Substantia nigra (tissue), 51 donors: ENCODE measurements at places on chromosomes 11 and 22.

- no peak for DNase-seq
Observed at GRCh38 chr11:70872955-70873735, 379.2 kb downstream of the SHANK2 start.

DNA sequence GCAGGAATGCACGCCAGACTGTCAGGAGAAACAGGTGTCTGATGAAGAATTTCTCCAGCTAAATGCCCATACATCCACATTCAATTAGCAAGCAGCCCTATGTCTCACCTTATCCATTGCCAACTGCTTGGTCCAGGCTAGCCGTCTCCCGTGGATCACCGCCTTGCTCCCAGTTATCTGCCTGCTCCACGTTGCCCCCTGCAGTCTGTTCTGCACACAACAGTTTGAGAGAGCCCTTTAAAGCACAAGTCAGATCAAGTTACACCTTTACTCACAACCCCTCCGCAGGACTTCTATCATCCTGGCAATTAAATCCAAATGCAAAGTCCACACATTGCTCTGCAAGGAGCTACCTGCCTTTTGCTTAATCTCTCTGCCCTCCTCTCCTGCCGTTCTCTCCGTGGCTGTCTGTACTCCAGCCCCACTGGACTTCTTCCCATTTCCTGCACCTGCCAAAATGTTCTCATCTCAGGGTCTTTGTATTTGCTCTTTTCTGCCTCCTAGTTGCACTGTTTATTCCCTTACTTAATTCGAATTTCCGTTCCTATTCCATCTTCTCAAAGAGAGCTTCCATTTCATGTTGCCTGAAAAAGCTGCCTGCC is 185.3 kb upstream of the LARGE1 start:
- DNase-seq, result peak; percentile 14

DNA sequence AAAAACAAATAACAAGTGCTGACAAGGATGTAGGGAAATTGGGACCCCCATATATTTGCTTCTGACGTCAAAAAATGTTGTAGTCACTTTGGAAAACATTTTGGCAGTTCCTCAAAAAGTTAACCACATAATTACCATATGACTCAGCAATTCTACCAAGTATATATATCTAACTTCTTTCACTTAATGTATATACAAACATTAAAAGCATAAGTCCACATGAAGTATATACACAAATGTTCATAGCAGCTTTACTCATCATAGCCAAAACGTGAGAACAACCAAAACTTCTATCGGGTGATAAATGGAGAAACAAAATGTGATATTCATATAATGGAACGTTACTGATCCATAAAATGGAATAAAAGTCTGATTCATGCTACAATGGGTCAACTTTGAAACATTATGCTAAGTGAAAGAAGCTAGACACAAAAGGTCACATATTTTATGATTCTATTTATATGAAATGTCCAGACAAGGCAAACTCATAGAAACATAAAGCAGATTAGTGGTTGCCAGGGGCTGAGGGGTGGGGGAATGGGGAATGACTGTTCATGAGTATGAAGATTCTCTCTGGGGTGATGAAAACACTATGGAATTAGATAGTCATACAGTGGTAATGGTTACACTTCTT is 48.7 kb upstream of the TEAD1 start:
- DNase-seq, result no peak

GRCh38 chr22:20624161-20624616 is 116.8 kb downstream of the MED15 start:
- no peak for DNase-seq

DNA sequence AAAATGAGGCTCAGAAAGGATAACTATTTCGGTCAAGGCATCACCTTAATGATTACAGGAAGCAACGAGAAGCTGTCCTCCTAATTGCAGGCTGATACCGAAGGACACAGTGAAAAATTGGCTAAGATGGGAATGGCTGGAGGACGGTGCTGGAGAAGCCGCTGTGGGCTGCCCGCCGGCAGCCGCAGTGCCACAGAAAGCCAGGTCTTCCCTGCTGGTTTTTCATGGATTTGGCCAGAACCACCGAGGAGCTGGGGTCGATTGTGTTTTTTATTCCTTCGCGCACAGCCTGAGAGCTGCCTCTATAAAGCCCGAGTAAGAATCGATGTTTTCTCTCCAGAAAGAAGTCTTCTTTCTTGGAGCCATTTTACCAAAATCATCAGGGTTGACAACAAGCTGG is 1484.2 kb downstream of the BRD1 start:
- DNase-seq, result no peak

- DNase-seq, result no peak
Observed at GRCh38 chr11:86917589-86917988, 37.6 kb downstream of the FZD4 start.

GRCh38 chr11:34341931-34342533 is 15.8 kb downstream of the ABTB2 start:
- no peak for DNase-seq
